ENCODE measurements at places on chromosomes 7 and 10.
A peak's percentile ranks its signal among the peaks of the same experiment; 100 is the strongest.

GRCh38 chr7:137789215-137789882 lies 57.4 kb downstream of the DGKI start:
- no peak for DNase-seq

DNA sequence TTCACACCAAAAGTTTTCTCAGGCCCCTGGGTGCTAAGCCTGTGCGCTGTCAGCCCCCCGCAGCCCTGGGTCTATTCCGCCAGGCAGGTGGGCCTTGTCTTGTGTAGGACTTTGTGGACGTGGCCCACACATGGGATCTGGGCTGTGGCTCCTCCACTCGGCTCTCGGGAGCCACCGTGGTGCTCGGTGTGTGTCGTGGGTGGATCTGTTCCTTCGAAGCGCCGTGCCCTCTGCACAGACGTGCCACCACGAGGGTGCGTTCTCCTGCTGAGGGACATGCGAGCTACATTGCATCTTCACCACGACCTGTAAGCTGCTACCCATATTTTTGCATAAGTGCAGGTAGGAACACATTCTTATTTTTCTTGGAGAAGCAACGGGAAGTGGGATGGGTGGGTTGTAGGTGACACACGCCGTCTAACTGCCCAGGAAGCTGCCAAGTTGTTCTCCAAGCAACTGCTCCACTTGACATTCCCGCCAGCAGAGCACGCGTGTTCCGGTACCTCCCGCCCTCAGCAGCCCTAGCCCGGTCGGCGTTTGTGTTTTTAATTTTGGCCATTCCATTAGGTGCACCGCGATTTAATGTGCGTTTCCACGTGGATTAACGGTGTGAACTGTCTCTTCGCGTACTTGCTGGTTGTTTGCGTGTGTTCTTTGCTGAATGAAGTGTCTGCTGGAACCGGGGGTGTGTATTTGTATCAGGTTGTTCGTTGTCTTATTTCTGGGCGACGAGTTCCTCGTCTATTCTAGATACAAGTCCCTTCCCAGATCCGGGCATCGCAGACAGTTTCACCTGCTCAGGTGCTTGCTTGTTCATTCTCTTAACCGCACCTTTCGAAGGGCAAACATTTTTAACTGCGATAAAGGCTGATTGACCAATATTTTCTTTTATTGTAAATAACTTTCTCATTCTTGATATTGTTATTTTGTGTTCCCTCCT lies 47.4 kb upstream of the CFAP46 start:
- DNase-seq, result no peak

DNA sequence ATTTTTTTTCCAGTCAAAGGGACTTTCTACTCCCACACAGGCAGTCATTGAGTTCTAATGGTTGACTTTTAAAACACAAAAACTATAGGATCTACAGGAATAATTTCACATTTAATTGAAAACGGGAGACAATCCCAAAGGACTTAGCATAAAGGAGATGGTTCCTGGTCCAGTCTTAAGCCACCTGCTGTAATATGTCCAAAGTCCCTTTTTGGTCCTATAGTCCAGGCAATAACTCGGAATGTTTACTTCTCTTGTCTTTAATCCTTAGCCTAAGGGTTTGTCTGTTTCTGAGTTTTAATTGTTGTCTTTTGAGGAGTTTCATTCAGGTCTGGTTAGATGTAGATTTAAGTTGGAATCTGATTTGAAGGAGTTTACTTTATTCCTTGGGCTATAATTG lies 184.9 kb downstream of the BAMBI start:
- no peak for DNase-seq

DNA sequence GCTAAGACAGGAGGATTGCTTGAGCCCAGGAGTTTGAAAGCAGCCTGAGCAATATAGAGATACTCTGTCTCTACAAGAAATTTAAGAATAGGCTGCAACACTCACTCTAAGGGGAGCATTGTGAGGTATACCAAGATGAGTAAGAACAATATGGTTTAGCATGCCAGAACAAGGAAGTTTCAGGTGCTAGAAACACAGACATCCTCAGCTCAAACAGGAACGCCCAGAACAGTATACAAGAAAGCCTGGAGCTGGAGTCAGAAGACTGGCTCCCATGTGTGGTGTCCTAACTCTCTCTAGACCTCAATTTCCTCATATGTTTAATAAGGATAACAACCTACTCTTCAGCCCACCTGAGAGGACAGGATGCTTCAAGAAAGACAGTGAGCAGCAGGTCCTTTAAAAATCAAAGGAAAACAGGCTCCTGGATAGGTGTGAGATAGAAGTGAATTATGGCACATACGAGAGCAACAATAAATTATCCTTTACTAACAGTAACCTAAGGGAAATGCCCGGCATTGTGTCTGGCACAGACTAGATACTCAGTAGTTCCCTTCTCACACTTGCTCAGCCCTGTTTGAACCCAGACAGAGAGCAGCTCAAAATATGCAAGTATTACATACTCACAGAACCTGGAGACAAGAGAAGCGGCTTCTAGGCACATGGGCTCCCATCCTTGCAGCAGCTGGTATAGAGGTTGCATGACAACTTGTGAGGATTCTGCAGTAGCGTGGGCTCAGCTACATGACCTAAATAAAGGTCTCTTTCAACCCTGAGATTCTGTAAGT lies 45.4 kb downstream of the KAT6B start:
- DNase-seq, result no peak

- no peak for DNase-seq
Measured at GRCh38 chr10:7231509-7232414, 179.1 kb downstream of the SFMBT2 start.

DNA sequence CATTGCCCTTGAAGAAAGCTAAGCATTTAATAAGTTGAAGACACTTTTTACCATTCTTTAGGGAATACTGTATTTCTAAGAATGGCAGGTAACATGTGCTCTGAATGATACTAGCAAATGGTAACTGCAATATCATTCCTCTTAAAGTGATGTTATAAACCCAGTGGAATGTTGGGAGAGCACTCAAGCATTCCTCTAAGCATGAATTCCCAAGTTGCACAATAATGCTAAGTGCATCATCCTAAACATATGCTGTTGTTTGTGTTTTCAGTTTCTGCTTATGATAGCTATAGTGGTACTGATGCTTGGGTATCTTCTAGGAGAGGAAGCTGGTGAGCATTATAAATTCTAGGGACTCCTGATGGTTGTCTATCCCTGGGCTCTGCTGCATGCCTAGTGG lies 673.9 kb downstream of the PHTF2 start:
- DNase-seq, result no peak

DNA sequence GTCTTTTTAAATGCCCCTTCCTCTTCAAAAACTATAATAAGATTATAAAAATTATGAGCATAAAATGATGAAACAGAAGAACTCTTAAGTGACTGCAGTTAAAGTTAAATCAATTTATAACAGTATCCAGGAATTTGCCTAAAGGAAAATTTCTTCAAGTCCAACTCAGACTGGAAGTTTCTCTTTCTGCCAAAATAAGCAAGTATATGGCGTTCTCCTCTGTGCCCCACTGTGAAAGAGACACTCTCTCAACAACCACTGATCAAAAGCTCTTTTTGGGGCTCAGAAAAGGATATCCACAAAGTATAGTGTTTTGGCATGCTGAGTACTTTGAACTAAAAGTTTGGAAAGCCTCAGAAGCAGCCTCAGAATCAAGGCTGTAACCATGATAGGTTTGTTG lies 139.9 kb downstream of the SKIDA1 start:
- no peak for DNase-seq

DNA sequence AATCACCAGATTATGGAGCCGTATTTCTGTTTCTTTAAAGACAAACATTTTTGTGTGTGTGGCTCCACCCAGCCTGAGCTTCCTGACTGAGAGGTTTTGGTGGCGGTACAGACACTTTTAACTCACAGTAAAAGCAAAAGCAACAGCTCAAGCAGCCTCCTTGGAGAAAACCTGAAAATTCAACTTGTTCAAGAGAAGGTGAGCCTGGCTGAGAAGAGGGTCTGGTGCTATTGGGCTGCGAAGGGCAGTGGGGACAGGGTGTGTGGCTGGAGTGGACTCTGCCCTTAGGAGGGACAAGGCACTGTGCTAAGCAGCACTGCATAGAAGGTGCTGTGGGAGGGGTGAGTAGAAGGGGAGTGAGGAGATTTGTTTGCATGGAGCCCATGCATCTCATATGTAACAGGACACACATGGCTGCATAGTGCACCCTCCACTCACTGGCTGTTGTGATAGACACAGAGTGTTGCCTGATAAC lies at the start of gene GIMAP7:
GIMAP7 (plus strand) TSS at position 125 of the 475 bp plus-strand sequence. CDS start 5,103 bp downstream, outside the sequence.
- DNase-seq, result peak; percentile 83

DNA sequence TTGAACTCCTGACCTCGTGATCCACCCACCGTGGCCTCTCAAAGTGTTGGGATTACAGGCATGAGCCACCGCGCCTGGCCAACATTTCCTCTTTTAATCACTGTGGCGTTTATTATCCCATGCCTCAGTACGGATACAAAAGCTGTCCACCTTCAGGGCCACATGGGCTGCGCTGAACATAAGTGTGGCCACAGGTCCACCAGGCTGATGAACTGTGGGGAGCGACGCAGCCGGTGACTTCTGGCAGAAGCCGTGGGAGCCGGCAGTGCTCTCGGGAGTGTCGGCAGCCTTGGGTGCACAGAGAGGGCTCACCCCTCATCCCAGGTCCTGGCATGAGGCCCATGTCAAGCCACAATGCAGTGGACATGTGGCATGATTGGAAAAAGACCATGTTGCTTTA lies 223.6 kb downstream of the TNS3 start:
- no peak for DNase-seq

- DNase-seq, result no peak
Measured at GRCh38 chr7:113175525-113176104, 57.3 kb upstream of the SMIM30 start.

DNA sequence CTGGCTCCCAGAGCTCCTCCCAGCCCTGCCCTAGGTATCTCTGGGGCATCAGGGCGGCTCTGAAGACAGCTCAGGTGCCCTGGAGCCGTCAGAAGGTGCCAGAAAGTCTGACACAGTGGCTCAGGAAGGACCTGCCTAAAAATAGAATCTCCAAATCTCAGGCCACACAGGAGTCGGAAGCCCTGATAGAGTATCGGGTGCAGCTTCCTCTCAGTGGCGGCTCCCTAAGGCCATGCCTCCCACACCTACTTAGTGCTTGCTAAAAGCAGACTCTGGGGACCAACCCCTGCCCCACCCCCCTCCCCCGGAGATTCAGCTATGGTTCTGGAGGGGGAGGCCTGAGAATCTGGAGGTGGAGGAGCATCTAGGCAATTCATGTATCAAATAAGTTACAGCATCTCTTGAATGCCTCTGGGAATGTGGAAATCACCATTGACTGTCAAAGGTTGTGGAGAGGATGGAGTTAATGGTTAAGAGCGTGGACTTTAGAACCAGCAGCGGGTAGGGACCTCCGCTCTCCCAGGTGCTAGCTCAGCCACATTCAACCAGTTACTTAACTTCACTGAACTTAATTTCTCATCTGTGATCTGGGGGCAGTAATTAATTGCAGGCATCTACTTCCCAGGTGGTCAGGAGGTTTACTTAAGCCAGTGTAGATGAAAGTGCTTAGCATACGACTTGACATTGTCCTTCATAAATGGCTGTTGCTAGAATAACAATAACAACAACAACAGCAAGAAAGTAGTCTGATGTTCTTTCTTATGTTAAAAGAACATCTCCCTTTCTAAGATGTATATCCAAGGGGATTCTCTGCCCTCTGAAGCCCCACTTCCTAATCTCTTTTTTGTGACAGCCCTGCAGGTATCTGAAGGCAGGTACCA lies 38.6 kb upstream of the MXI1 start:
- no peak for DNase-seq

GRCh38 chr7:116553168-116553964 lies 28.5 kb downstream of the CAV1 start:
- no peak for DNase-seq

All from CD4-positive, alpha-beta T cell treated with Interleukin-10 for 1 hour (primary cell).